H9 (cell line): ENCODE measurements at places on chromosomes 2 and 18. TPM values are rescaled to one million over a fixed set of nuclear protein-coding genes. Genes with fewer than 3 reads are reported as not detected.

The SIX3 gene
- 0.35 and 0.55 TPM in 2 replicates for total RNA-seq

The GATA6 gene
- 0.04 TPM in 1 of 2 replicates, not detected in the other for total RNA-seq

The FZD7 gene
- total RNA-seq = 302 and 309 TPM in 2 replicates

The ACKR3 gene
- total RNA-seq = 0.44 and 0.64 TPM in 2 replicates

The SERPINB13 gene
- total RNA-seq = not detected in 2 replicates

The XPO1 gene
- 318 and 320 TPM in 2 replicates for total RNA-seq

The SPP2 gene
- not detected in 2 replicates for total RNA-seq

The ANKRD30B gene
- not detected in 2 replicates for total RNA-seq

The RRM2 gene
- 163 and 176 TPM in 2 replicates for total RNA-seq

The STPG4 gene
- total RNA-seq = 0.13 and 0.42 TPM in 2 replicates

The VWA3B gene
- total RNA-seq = not detected in 2 replicates

The AMER3 gene
- 0.59 TPM in 2 replicates for total RNA-seq

The ARMC9 gene
- 33.8 and 37.6 TPM in 2 replicates for total RNA-seq

DNA sequence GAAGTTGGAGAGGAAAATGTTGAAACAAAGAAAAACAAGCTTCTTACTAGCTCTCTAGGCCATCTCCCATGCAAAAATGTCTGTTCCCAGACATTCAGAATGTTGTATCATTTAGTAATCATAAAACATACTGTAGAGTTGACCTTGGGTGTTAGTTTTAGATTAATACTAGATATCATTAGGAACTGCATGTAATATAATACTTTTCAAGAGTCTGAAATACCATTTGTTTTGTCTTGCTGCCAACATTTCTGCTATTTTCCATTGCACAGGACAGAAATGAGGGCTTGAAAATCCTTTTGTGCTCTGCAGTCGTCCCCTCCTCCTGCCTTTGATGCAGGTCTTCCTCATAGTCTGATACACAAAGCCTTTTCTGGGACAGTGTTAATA is 89.5 kb upstream of the RBMS1 start:
- DNase-seq = no peak

DNA sequence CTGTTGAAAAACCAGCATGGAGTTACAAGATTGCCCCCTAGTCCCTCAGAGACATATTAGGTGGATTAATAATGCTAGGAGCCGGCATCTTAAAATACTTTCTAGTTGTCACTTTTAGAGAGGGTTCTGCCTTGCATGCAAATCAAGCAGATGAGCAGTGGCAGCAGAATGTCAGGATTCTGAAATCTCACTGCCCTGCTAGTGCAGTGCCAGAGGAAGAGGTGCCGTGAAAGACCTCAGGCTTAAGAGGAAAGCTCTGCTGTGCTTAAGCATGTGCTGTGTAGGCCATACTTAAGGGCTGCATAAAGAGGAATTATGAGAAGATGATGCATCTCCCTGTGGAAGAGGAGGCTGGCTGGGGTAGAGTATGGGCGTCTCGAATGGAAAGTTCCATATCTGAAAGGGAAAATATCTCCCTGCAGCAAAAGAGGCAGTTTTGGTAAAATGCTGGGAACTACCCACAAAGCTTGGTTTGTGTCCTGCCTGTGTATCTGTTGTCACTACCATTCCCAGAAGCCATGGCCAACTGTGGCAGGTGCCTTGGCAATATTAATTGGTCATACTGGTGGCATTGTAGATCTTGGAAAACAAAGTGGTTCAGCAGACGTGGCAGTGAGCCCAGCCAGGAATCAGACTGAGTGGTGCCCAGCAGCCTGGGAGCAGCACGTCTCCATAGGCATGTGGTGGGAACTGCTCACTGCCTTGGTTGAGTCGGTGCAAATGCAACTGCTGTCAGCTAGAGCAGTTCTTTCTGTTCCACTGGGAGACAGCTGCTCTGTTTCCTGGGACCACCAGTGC is 131.9 kb downstream of the EVA1A start:
- DNase-seq = no peak

GRCh38 chr2:219073413-219074129 is 12.8 kb upstream of the IHH start:
- DNase-seq = peak; percentile 80

- DNase-seq = no peak
Measured at GRCh38 chr2:241988146-241988545, 118.6 kb downstream of the RTP5 start.

GRCh38 chr2:11067221-11068078 is 87.8 kb upstream of the SLC66A3 start:
- DNase-seq = no peak

DNA sequence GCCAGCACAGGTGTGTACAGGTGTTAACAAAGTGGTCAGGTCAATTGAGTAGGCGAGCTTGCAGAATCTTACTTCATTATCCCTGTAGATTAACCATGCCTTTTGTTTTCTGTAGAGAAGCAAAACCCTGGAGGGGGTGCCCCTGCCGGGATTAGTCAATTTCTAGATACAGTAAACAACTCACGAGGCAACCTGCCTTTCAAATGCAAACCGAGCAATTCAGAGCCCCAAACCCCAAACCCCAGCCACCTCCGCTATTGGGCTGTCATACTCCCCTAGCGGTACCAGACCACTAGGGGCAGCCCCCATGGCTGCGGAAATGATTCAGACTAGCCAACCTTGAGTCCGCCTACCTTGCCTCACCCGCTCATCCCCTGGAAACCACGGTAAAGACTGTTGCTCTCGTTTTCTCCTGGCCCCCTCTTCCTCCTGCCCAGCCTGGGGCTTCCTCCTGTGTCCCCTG is 61.4 kb upstream of the KIF5C start:
- peak; percentile 98 for DNase-seq

- no peak for DNase-seq
Measured at GRCh38 chr2:36337354-36337753, 18.2 kb upstream of the CRIM1 start.

DNA sequence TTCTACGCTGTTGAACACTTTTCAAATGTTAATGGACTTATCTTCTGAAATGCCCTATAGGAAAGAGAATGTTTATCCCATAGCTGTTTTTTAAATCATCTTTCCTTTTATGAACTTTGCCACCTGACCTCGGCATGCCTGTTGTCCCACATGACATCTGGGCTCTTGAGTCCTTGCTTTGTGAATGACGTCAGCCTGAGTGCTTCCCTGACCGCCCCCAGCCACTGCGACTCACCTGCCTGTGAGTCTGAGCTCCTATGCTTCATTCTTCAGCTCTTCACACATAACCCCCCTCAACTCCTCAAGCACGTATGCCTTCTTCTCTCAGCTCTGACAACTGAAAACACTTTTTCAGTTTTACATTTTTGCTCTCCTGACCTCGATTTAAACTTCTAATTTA is 166.8 kb downstream of the DCDC2C start:
- DNase-seq = no peak

DNA sequence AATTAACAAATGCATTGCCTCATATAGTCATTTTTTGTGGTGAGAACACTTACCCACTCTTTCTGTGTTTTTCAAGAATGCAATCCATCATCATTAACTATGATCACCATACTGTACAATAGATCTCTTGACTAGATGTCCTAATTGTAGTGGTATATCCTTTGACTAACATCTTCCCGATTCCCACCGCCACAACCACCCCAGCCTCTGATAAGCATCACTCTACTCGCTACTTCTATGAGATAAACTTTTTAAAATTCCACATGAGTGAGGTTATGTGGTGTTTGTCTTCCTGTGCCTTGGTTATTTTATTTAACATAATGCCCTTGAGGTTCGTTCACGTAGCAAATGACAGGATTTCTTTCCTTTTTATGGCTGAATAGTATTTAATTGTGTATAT is 6.6 kb downstream of the VWA3B start:
- DNase-seq = no peak

- DNase-seq = no peak
Measured at GRCh38 chr2:29865512-29865911, 55.9 kb downstream of the ALK start.

- no peak for DNase-seq
Measured at GRCh38 chr18:5982332-5982731, 87.0 kb upstream of the TMEM200C start.

GRCh38 chr18:79954791-79955190 is 3.3 kb upstream of the SLC66A2 start:
- DNase-seq = no peak

GRCh38 chr2:225510796-225511195 is 111.3 kb downstream of the NYAP2 start:
- no peak for DNase-seq

GRCh38 chr18:7876354-7877104 is 309.4 kb downstream of the PTPRM start:
- no peak for DNase-seq

- DNase-seq = no peak
Measured at GRCh38 chr2:147438882-147439281, 405.9 kb upstream of the ACVR2A start.

- DNase-seq = no peak
Measured at GRCh38 chr2:37098416-37099118, 14.2 kb downstream of the GPATCH11 start.

- no peak for DNase-seq
Measured at GRCh38 chr2:32258242-32258641, 6.4 kb downstream of the NLRC4 start.

DNA sequence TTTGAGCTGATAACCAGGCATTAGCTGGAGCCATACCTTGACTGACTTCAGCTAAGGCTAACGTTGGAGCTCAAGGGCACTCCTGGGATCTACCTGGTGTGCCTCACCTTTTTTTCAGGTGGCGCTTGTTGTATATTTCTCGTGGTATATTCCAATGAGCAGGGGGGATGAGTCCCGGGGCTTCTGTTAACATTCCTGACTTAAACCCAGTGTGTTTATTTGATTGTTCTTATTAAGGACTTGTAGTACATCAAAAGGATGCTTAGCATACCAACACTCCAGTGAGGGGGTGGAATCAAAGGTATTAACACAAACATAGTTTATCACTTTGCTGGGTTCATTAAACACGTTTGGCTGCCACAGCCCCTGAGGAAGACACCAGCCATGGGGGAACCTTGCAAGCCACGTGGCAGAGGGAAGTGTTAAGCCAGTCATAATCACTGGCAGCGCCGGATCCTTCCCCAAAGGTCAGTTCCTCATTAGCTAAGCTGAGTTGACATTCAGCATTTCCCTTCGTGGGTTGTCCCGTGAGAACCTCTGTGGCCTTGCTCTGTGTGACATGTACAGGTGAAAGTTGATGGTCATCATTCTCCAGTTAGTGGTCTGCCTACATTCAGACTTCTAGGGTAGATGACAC is 119.5 kb upstream of the MCFD2 start:
- no peak for DNase-seq

- DNase-seq = no peak
Measured at GRCh38 chr2:142065156-142065555, 65.7 kb downstream of the LRP1B start.

DNA sequence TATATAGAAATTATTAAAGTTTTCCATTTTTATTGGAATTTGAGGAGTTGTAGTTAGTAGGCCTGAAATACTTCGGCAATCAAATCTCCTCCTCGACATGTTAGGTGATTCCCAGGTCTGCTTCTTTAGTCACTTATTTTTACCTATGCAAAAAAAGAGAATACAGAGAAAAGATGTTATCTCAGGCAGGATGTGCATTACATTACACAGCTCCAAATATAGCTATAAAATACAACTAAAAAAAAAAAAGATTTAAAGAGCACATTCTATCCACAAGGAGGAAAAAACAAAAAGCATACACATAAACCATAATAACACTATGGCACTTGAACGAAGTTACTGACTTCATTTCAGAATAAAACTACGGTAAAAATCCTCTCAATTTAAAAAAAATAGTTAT is 8.1 kb downstream of the STK17B start:
- no peak for DNase-seq

- no peak for DNase-seq
Measured at GRCh38 chr2:238966072-238966937, 118.4 kb downstream of the TWIST2 start.

GRCh38 chr2:42339191-42339912 is 21.7 kb downstream of the COX7A2L start:
- peak; percentile 69 for DNase-seq

DNA sequence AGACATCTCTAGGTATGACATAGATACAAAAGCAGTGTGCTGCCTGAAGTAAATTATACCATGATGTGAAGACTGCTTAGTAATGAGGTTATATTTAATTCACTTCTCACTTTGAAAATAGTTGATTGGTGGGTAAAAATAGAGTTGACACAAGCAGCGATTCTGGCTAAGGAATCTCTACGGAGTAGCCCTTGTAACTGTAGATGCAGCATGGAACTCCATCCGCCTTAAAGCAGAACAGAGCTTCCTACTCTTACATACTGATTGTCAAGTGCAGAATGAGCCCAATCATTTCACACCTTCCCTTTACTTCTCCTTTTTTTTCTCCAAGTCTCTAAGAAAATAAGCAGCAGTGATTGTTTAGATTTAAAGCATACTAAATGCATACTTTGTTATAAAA is 1594.6 kb upstream of the SLC39A10 start:
- DNase-seq = no peak

DNA sequence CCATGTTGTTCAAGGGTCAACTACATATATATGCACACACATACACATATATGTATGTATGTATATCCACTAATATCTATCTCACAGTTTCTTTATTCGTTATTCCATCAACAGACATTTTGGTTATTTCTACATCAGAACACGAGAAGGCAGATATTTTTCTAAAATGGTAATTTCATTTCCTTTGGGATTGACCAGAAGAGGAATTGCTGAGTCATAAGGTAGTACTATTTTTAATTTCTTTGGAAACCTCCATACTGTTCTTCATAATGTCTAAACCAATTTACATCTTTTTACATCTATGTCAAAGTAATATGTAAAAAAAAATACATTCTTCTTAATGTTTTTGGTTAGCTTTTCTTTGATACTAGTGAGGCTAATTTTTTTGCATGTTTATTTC is 630.7 kb upstream of the GCFC2 start:
- DNase-seq = no peak

GRCh38 chr2:37263839-37264238 is 32.4 kb downstream of the NDUFAF7 start:
- no peak for DNase-seq

DNA sequence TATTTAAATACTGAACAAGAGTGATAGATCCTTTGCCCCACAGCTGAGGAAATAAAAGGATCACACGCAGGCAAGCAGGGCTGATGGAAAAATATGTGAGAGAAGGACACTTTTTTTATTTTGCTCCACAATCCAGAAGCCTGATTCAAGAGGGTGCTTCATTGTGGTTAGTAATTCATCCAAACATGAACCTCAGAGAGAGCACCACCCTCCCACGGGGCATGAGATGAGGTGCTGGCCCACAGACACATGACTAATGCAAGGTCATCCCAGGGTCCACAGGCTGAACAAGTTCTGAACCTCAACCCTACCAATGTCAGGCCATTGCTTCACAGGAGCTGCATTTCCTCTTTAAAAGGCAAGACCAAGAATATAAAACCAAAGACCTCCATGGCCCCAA is 239.6 kb downstream of the MREG start:
- DNase-seq = no peak

GRCh38 chr2:53438100-53438499 is 329.5 kb upstream of the CHAC2 start:
- DNase-seq = no peak

GRCh38 chr2:6951046-6951445 is 33.8 kb downstream of the RNF144A start:
- no peak for DNase-seq
